ENCODE measurements at places on chromosomes 2 and 18. TPM values are rescaled to one million over a fixed set of nuclear protein-coding genes. Genes with fewer than 3 reads are reported as not detected.
A peak's percentile ranks its signal among the peaks of the same experiment; 100 is the strongest.

DNA sequence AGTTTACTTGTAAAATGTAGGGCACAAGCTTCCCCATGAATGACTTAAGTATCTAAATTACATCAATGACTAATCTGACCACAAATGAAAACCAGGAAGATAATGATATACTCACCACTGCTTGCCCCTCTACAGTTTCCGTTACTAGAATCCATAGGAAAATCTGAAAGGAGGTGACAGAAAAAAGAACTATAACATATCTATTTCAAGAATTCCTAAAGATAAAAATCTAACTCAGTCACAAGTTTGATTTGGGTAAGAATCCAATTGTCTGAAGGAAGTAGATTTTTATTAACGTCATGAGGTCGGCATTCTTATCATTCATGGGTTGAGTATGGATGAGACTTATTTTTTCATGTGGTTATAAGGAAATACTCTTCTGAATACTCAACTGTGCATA is 7.8 kb downstream of the FRZB start:
- no peak for DNase-seq

DNA sequence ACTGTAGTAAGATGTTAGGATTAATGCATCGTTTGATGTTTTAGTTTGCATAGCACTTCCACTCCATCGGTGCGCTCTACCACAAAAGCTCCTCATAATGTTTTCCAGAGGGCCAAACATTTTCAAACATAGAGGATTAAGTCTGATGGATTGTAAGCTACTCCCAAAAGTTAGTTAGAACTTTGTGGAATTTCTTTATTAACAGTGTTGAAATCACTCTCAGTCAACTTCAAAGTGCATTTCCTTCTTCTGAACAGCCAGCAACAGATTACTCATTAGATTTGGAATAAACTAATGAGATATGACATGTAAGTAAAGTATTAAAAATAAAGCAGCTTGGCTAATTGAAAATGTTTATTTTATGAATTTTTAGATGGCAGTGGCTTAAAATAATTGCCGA is 30.1 kb upstream of the CTAGE1 start:
- DNase-seq = no peak

GRCh38 chr2:173053043-173053699 is 22.5 kb upstream of the MAP3K20 start:
- DNase-seq = no peak

DNA sequence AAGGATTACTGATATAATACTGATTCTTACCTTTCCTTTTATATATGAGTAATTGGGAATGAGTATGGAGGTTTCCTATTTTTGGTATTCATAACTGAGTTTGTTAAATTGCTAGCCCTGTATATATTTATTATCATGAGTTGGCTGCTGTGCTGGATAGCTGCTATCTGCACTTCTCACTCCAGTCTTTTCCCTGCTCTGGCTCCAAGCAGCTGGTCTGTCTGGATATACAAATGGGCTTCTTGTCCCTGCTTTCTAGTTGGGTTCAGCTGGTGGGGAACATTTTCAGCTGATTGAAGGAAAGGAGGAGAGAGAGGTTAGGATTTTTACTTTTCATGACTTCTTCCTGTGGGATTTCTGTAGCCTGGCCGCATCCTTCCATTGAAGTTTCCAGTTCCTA is 41.2 kb downstream of the AGFG1 start:
- no peak for DNase-seq

DNA sequence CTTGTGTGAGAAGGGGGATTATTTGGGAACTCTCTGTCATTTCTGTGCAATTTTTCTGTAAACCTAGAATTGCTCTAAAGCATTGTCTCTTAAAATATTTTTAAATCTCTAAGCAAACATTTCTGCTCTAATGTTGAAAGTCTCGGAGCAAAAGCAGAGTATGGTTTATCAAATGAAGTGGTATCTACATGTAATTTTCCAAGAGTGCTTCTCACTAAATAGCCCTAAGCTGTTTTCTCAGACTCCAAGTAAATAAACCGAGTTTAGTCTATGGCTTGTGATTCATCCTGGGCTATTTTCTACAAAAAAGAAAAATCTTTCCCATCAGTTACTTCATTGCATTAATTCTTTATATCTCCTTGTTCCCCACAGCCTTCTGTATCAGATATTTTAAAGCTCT is 90.8 kb downstream of the METTL4 start:
- DNase-seq = no peak

GRCh38 chr2:229634601-229635370 is 79.6 kb downstream of the DNER start:
- DNase-seq = no peak

The CRIM1 gene
- total RNA-seq = 43.6 TPM

DNA sequence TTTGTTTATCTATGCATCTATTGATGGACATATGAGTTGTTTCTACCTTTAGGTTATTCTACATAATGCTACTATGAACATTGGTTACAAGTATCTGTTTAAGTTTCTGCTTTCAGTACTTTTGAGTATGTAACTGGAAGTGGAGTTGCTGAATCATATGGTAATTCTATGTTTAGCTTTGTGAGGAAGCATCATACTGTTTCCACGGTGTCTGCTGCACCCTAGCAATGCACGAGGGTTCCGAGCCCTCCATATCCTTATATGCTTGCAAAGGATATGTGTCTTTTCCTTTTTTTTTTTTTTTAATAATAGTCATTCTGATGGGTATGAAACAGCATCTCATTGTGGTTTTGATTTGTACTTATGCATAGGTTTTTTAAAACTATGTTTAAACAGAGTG is 83.7 kb downstream of the FMNL2 start:
- no peak for DNase-seq

- peak; percentile 75 for DNase-seq
Measured at GRCh38 chr2:64086347-64087082, 57.7 kb downstream of the PELI1 start.

- peak; percentile 6 for DNase-seq
Measured at GRCh38 chr18:24138789-24139616, at the start of gene CABYR. TSS of gene CABYR (plus strand) at chr18:24139062. CDS start at chr18:24143115, 4,053 bp downstream.

GRCh38 chr18:11721720-11722119 is 32.7 kb downstream of the GNAL start:
- DNase-seq = no peak

DNA sequence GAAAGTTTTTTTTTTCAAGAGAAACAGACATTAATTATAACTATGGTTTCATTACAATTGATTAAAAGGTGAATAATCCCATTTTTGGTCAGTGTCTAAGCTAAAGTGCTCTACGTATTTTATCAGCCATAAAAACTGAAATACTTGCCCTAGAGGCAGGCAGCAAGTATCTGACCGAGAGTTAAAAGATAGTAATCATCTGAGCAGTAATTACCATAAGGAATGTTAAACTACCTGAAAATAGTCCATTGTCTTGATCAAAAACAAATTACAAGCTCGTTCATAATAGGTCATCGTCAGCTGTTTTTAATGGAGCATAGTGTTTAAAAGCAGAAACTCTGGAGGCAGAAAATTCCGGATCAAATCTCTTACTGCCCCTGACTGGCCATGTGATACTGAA is 105.7 kb upstream of the ZEB2 start:
- DNase-seq = no peak

- DNase-seq = peak; percentile 27
Measured at GRCh38 chr2:53998834-53999233, 28.0 kb upstream of the PSME4 start.

DNA sequence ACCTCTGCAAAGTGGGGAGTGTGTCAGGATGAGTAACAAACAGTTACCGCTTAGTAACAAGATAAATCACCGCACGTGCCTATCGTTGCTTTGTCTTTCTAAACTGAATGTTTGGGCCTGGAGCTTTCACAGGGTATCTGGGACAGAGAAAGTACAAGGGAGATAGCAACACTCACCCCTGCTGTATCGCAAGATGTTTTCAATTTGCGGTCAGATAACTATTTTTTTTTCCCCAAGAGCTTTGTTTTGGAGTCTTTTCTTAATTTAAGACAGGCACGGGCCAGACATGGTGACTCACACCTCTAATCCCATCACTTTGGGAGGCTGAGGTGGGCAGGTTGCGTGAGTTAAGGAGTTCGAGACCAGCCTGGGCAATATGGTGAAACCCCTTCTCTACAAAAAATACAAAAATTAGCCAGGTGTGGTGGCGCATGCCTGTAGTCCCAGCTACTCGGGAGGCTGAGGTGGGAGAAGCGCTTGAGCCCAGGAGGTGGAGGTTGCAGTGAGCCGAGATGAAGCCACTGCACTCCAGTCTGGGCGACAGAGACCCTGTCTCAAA is 146.6 kb downstream of the GBX2 start:
- no peak for DNase-seq

DNA sequence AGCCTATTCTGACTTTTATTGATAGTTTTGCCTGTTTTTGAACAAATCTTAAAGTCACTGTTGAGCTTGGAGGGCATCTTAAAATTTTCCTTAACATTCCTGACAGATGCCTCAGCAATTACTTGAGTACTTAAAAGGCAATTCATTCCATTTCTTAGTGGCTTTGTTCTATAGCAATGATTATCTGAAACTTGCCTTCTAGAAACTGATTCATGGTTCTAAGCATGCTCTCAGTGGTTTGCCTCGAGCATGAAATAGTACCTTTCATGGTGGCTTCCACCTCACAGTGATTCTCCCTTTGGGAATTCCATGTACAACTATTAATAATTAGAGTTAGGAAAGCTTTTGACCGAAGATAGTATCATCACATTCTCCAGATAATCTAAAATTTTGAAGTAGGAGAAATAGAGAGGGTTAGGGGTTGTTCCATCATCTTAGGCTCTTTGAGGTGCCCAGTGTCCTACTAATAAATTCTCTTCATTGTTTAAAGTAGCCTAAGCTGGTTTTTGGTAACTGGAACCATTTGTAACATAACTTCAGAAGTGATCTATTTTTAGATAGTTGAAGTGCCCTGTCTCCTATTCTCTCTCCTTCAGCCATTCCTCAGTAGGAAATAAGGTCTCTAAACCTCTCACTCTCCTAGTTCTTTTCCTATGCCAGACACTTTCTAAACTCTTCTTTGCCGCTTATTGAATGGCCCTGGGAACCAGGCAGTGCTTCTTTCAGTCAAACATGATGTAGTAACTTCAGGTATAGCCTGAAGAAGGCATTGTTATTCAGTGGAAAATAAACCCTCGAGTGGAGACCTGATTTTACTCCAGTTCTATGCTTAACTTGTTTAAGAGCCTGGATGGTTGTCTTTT is 156.1 kb downstream of the HAUS1 start:
- DNase-seq = no peak

DNA sequence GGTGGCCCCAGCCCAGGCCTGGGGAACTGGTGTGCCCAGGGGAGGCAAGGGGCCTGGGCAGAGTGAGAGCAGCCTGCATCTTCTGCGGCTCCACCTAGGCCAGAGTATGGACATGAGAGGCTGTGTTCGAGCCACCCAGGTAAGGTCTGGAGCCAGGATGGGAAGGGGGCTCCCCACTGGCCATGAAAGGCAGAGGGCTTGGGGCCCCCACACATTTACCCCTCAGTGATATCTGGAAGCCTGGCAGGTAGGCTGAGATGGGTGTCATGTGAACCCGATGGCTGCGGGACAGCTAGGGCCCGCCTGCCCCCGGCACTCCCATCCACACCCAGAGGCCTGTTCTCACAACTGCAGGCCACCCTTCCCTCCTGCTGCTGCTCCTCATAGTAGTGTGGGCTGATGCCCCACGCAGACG is 13.2 kb downstream of the ADRA2B start:
- no peak for DNase-seq

- DNase-seq = peak; percentile 89
Measured at GRCh38 chr2:237057893-237058300, 27.8 kb upstream of the COPS8 start.

DNA sequence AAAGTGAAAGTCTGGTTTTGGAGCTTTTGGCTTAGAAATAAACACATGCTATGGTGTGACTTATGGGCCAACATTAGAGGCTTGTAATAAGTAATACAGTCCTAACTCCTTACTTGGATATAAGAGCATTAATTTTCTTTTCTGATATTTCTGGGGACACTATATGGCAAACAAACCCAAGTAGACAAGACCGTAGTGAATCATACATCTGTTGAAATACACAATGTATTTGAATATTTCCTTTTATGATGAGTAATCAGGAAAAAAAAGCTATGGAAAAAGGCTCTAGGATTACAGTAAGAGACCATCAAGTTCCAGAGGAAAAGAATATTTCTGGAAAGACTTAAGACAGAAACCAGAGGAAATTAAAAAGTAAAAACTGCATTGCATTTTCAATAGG is 146.0 kb upstream of the CYP26B1 start:
- no peak for DNase-seq

GRCh38 chr2:107592280-107592624 is 234.4 kb upstream of the RGPD4 start:
- no peak for DNase-seq

All from OCI-LY7 (cell line).